ENCODE measurements at places on chromosomes 3 and 15.

- peak; percentile 76 for DNase-seq
Measured at GRCh38 chr15:39874890-39875549, 45.0 kb downstream of the GPR176 start.

GRCh38 chr15:92033723-92034122, 180.2 kb downstream of the SLCO3A1 start:
- no peak for DNase-seq

DNA sequence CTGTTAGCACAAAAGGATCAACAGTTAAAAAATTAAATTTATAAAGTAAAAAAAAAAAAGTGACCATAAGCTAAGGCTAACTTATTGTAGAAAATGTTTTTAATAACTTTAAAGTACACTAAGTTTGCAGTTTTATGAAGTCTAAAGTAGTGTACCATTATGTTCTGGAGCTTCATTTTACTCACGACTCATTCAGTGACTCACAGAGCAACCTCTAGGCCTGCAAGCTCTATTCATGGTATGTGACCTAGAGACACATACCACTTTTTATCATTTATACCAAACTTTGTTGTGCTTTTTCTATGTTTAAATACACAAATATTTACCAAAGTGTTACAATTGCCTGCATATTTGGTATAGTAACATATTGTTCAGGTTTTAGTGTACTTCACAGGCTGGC, 1552.3 kb downstream of the OTOL1 start:
- no peak for DNase-seq

DNA sequence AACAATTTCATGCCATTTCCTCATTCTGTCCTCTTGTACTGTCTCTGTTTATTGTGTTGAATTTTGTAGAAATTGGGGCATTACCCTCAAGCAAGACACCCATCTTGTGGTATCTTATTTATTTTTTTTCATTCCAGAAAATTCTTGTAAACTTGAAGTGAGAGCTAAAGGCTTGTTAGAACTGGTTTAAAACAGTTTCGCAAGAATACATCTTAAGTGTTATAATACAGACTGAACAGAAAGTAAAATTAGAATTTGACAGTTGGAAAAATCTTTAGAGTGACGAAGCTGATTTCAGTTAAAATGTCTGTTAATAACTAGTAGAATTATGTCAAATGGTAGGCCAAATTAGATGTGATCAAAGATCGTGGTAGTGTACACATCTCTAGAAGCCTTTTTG, 26.9 kb downstream of the RNF13 start:
- no peak for DNase-seq

GRCh38 chr3:123869165-123869564, 15.0 kb downstream of the MYLK start:
- DNase-seq: no peak

DNA sequence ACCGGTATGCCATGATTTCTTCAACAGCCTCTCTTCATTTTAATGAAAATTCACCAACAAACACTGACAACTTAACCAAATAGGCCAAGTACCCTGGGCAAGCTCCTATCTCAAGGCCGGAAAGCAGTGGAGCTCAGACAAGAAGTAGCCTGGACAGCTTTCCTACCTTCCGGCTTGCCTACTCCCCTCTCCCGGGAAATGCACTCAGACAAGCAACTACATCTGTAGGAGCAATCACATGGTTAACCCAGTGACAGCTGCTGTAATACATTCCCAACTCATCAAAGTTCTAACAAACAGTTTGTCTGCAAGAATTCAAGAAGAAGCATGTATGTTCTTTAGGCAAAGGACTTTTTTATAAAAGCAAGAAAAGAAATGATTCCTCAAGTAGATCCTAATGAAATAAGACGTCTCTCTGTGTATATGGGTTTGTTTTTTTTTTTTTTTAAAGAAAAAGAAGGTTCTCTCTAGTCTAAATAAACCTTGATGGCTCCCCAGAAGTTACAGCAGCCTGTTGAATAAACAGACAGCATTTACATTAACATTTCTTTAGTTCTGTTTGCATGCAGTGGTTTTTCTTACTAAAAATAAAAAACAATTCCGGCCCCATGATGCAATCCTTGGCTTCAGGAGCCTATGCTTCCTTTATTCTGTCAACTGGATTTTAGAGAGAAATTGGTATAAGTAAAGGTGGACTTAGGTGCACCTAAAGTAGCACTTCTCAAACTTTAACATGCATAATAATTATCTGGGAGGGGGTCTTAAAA, 278.7 kb downstream of the NEK10 start:
- no peak for DNase-seq

GRCh38 chr15:101049856-101050622, 130.9 kb downstream of the LRRK1 start:
- DNase-seq: no peak

DNA sequence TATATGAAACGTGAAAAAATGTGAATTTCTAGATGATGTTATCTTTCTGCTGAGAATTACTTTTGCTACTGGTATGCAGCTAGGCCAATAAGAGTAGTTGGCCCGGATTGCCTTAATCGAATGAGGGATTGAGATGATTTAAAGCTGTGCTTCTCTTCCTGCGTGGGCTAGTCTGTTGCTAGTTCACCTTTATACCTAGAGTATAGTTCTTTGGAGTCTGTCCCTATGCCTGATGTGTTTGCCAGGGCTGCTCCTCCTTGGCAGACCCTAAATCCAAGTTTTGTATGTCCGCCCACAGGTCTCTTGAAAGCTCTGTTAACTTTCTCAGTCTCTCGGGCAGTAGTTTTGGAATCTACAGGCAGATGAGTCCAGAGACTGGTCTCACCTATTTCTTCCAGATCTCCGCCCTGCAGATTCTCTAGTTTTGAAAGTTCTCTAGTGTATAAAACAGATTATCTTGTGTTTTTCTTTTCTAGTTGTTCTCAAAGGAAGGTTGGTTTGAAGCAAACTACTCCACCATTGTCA, 64.9 kb downstream of the MEF2A start:
- DNase-seq: no peak

GRCh38 chr15:83422081-83422480, 25.1 kb upstream of the SH3GL3 start:
- no peak for DNase-seq

GRCh38 chr3:171113716-171114115, 87.2 kb upstream of the SLC2A2 start:
- DNase-seq: no peak

DNA sequence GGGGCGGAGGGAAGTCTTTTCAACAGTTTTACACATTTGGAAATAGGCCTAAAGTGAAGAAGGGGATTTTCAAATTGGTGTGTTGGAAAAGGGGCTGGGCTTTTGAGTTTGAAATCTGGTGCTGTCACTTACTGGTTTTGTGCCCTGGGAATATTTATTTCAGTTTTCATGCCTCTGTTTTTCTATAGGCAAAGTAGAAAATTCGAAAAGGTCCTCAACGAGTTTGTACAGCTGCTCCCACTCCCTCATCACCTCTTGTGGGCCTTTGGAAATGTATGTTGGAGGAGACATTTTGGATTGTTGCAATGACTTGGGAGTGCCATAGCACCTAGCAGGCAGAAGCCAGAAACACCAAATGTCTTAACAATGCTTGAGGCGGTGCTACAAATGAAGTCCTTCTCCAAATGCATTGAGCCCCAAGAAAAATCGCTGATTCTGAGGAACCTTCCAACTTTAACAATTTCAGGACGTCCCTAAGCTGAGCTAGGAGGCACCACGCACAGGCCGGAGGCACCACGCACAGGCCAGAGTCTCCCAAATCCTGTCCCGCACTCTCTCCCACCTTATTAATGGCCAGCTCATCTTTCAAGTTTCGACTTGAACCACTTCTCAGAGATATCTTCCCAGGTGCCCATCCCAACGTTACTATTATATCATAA, 639 bp upstream of the POLR2M start:
- DNase-seq: no peak

- DNase-seq: peak; percentile 32
Measured at GRCh38 chr15:58472821-58473581, 41.2 kb downstream of the LIPC start.

DNA sequence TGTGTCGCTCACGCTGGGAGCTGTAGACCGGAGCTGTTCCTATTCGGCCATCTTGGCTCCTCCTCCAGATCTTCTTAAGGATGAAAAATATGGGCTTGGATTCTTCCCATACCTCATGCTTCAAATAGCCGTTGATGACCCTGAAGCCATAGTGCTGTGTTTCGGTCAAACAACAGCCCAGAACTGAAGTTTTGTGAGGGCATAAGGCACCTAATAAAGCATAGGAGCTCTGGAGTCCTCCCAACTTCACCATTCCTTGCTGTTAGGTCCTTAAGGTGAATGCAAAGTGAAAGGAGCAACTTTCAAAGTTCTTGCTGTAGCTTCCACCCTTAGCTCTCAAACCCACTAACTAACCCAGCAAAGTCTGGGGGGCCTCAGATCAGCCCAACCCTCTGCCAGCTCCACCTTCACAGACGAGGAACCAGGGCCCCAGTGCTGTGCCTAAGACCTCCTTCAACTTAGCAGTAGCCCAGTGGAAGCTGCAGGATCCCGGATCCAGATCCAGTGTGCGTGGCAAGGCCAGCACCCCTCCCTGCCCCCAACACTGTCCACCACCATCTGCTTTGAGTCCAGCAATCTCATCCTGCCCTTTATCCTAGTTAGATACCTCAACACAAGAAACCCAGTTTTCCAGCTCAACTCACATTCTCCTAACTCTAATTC, at the start of gene GRK7:
TSS of gene GRK7 (plus strand) at position 321 of the 663 bp plus-strand sequence. CDS start 14,877 bp downstream, outside the sequence.
- no peak for DNase-seq

GRCh38 chr15:32838820-32839219, 121.0 kb downstream of the GREM1 start:
- peak; percentile 52 for DNase-seq

GRCh38 chr3:3209057-3209456, 29.6 kb upstream of the CRBN start:
- no peak for DNase-seq

DNA sequence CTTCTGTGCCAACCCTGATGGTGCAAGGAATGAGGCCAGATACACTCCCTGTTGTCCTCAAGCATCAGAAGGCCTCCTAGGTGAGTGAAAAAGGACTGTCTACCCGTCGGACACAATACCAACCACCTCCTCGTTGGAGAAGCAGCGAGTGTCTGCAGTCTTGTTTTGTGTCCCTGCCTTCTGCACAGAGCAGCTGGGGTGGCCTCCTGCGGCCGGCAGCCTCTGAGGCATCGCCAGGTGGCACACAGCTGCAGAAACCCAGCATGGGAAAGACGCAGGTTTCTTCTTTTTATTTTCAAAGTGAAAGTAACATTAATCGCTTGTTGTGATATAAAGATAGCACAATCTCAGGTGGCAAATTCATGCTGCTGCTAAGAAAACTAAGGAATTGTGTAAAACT, 509.9 kb downstream of the OCA2 start:
- no peak for DNase-seq

DNA sequence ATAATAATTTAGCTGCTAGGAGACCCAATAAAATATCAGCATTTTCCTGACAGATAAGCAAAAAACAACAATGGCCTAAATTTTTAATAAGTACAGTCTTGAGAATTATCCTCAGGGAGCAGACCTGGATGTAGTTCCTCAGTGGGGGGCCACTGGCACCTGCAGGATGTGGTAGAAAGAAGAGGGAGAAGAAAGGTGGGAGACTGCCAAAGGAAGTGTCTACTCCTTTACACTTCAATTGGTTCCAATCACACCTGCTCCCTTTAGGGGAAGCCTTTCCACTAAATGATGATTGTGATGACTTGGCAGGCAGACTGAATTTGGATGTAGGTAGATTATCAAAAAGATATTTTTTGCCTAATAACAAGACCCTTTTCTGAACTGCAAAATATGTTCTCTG, 353.0 kb upstream of the SATB1 start:
- DNase-seq: no peak

GRCh38 chr3:160112481-160112880, 112.7 kb upstream of the C3orf80 start:
- DNase-seq: no peak

DNA sequence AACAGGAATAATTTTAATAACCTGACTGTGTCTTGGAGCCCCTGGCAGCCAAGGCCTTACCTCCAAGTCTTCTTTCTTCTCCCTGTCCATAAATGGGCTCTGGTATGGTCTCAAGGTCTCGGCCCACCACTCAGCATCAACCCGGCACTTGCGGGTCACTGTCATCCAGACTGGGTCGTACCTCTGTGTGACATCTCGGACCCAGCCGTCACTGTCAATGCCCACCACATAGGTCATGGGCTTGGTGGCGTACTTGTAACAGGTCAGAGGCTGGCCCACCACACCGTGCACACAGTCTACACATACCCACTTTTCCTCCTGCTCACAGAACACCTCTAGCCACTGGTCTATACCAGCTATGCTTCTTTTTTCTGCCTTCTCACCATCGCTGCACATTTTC, 20.4 kb downstream of the XPC start:
- no peak for DNase-seq

- DNase-seq: no peak
Measured at GRCh38 chr3:48301800-48302166, 31.7 kb downstream of the SPINK8 start.

- DNase-seq: no peak
Measured at GRCh38 chr15:76998663-76999285, 3.8 kb downstream of the PSTPIP1 start.

DNA sequence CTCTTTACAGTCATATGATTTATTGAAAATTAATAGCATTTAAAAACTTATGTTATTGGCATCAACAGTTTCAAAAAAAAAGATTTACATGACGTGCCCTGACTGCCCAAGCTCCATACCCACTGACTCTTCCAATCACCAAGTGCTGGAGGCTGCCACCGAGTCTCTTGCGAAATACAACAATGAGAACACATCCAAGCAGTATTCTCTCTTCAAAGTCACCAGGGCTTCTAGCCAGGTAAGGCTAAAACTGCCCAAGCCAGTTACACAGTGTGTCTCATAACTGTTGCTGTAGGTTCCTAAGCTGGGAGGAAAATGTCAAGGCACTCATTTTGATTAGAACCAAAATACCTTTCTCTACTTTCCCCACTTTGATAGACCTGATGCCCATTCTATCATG, 4.5 kb downstream of the FETUB start:
- no peak for DNase-seq

GRCh38 chr3:66488492-66488891, 12.3 kb downstream of the LRIG1 start:
- no peak for DNase-seq

- DNase-seq: no peak
Measured at GRCh38 chr3:45312836-45313493, 75.4 kb upstream of the LARS2 start.

GRCh38 chr3:24315971-24316370, 178.7 kb downstream of the THRB start:
- no peak for DNase-seq

GRCh38 chr15:74208901-74209559, 6.4 kb upstream of the STRA6 start:
- no peak for DNase-seq

Data from lung microvascular endothelial cell (primary cell).